ENCODE measurements at places on chromosomes 6 and 20. TPM values are rescaled to one million over a fixed set of nuclear protein-coding genes. Genes with fewer than 3 reads are reported as not detected.

DNA sequence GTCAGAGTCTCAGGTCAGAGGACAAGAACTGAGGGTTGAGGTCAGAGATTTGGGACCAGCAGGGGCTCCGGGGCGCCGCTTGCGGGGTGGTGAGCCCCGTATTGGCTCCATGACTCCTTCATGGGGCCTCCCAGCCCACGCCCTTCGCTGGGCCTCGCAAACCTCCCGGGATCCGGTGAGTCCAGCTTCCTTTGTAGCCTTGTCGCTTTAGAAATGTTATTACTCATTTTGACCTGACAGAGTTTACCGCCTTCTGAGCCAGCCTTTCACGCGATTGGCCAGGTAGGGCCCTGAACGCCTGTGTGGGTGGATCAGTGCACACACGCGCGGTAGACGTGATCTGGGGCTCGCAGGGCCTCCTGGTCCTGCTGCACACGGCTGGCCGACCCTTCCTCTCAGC lies 181.1 kb downstream of the ERMARD start:
- DNase-seq = no peak

GRCh38 chr6:45584127-45584526 lies 206.4 kb upstream of the SUPT3H start:
- no peak for DNase-seq

GRCh38 chr6:89888138-89888514 lies 6.1 kb upstream of the GJA10 start:
- no peak for DNase-seq

GRCh38 chr20:51985013-51985415 lies 182.7 kb upstream of the SALL4 start:
- DNase-seq = peak; percentile 99

Gene RIPOR2
- total RNA-seq = 0.94 TPM

GRCh38 chr20:53899351-53900167 lies 170.8 kb downstream of the BCAS1 start:
- DNase-seq = peak; percentile 88

DNA sequence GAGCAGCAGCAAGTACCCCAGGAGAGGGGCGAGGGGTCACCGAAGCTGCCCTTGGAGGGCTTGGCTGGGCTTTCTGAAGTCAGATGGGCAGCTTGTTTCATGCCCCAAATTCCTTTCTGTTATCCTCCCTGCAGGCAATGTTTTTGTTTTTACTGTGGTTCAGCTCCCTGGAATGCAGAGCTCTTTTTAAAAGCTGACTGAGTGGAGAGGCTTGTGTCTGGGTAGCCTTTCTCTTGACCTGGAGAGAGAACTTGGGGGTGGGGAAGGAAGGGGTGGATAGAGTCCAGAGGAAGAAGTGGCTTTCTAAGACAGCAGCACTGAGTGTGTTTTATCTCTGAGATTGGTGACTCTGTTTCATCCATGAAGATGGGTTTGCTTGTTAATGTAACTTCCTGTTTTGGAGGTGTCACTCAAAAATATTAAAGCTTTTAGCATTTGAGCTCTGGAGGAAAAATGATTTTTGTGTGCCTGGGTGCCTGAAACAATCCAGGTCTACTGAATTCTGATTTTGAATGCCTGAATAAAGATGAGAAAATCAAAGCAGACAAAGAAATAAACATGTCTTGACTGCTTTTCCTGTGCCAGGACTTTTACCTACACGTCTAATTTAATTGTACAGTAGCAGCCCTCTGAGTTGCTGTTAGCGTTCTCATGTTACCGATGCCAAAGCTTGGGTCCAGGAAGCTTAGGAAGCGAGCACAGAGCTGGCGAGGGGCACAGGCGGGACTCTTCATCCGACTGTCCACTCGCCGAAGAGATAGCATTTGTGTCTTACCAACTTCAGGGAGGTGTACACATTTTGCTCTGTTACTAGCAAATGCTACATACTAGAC lies 78.2 kb upstream of the EEF1E1 start:
- DNase-seq = peak; percentile 42

- DNase-seq = peak; percentile 94
Observed at GRCh38 chr20:768426-768978, at the start of gene SLC52A3. TSS of gene SLC52A3 (minus strand) at chr20:768500. CDS start at chr20:765774, 2,726 bp downstream.

DNA sequence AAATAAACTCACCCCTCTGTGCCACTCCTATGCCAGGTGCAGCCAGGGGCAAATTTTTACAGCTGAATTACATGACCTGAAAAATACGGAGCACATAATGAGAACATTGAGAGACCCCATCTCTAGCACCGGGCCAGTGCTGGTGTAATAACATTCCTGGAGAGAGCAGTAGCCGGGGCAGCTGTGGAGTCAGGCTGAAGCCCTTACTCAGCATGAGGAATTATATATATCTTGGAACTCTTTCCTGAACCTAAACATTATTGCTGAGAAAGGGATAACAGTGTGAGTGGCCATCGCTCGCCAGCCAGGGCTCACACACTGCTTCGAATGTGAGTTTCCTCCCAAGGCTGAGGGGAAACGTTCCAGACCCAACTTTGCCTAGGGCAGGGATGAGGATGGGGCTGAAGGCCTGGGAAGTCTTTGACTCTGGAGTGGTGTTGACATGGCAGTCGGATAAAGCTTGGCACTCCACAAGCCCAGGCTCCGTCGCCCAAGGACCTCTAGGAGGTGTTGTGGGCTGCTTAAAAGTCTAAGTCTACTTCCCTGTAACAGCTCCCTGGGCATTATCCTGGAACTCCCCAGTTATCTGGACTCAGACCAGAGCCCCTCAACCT lies 269.8 kb downstream of the CDC5L start:
- DNase-seq = no peak

GRCh38 chr20:44217342-44218092 lies 6.9 kb upstream of the OSER1 start:
- peak; percentile 76 for DNase-seq

GRCh38 chr6:139236105-139236504 lies 55.7 kb downstream of the TXLNB start:
- DNase-seq = no peak

DNA sequence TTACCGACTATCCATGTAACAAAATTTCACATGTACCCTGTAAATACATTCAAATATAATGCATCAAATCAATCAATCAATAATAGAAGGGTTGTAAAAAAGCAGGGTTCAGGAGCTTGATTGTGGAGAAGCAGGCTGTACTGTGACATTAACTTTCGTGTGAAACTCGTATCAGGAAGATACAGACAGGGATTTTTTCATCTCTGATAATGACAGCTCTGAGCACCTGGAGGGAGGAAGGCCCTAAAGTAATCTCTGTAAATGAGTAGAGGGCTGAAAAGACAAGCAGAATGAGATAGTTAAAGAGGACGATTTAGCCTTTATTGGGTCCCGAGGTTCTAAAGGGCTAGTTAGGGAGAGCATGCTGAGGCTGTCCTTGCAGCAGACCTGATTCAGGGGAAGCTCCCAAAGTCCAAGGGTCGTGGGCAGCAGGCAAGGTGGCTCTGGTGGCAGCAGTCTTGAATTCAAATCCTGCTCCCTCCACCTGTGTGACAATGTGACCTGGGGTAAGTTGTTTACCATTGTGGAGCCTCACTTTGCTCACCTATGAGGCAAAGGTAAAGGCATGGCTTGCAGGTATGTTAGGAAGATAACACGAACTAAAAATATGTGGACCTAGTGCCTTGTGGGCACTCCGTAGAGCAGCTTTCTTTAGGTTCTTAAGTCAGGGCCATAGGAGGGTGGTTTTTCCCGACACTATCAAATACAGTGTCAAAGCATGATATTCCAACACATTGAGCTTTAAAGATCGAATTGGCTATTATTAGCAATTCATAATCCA lies 219.4 kb upstream of the MYLIP start:
- no peak for DNase-seq

GRCh38 chr6:15776458-15776980 lies 113.7 kb upstream of the DTNBP1 start:
- DNase-seq = no peak

DNA sequence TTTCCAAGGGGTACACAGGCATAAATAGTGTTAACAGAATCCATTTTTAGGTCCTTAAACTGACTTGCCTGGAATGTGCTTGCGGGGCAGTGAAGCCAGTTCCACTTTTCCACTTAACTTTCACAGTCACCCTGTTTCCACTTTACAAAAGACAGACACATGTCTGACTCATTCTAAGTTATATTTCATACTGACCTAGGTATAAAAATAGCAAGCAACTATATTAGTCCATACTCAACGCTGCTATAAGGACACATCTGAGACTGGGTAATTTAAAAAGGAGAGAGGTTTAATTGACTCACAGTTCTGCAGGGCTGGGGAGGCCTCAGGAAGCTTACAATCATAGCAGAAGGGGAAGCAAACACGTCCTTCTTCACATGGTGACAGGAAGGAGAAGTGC lies 88.2 kb downstream of the MTFR2 start:
- no peak for DNase-seq

Gene ANKRD66
- not detected for total RNA-seq

- no peak for DNase-seq
Observed at GRCh38 chr6:35483893-35484645, 12.8 kb downstream of the TEAD3 start.

DNA sequence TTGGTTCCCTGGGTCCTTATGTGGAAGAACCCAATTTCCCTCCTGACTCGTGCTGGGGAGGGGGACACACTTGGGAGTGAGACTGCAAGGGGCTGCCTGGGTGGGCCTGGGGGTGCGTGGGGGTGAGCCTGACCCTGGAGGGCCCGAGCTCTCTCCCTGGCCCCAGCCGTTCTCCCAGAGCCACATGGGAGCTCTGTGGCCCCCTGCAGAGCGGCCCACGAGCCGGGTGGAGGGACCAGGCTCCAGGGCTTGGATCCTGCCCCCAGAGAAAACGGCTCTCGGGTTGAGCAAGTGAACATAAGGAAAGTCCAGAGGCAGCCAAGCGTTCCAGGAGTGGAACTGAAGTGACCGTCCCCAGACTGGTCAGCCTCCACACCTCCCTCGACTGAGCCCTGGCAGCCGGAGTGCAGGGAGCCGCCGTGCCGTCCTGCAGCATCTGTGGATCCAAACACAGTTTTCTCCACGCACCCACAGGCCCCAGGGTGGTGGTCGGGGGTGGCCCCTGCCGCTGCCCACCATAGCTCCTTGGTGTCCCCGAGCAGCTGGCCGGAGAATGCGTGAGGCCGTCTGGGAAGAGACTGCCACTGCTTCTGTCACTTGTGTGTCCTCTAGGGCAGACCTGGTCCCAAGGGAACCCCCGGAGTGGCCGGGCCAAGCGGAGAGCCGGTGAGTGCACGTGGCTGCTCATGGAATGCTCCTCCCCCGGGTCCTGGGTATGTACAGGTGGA lies 10.6 kb downstream of the COL9A3 start:
- DNase-seq = no peak

DNA sequence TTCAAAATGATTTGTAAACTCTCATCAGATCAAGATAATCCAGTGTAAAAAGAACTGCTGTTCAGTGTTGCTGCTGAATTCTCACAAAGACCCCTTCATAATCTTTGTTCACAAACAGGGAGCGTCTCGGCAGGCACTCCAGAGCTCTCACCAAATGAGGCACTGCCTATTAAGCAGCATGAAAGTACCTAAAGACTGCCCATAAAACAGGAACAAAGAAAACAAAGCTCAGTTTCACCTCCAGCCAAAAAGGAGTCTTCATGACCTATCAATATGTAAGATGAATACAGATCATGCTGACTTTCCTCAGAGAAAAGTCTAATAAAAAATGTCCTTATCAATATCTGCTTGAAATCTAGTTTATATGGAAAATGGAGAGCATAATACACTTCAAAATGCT lies 41.8 kb downstream of the GPR63 start:
- DNase-seq = no peak

GRCh38 chr6:146546443-146547043 lies 2.9 kb downstream of the RAB32 start:
- DNase-seq = peak; percentile 98

GRCh38 chr6:36065916-36066315 lies 38.3 kb downstream of the MAPK14 start:
- DNase-seq = no peak

Gene FAM209B
- total RNA-seq = not detected

DNA sequence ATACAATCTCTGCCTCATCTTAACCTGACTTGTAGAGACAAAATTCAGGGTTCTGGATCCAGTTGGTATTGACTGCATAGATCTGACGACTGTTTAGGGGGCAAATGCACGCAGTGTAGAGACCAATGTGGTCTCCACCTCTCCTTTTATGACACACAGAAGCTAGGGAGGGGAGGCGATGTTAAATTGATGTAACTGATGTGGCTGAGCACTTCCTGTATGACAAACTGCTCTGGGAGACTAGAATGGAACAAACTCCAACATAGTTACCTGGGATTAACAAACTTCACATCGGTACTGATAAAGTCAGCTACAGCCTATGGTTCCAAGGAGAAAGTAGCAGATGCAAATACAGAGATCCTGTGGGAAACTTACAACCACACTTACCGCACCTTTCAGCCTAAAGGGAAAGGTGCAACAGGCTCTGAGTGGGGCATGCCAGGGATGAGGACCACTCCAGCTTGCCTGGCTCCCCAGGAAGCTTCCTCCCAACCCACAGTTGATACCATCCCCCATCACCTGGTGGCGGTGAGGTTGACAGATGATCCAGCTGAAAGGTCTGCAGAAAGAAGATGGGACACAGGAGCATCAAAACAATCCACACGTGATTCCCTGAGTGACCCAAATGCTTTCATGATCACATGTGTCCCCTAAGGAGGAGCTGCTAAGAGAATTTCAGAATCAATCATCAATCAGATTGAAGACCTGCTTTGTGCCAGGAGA lies 60.6 kb upstream of the MRPS10 start:
- DNase-seq = no peak

GRCh38 chr6:160956300-160957035 lies 35.1 kb upstream of the MAP3K4 start:
- no peak for DNase-seq

- peak; percentile 90 for DNase-seq
Observed at GRCh38 chr20:25233016-25233772, 14.7 kb upstream of the PYGB start.

- no peak for DNase-seq
Observed at GRCh38 chr6:54232703-54233102, 75.5 kb upstream of the TINAG start.

Gene BLTP3A
- total RNA-seq = 22.3 TPM

Gene SLC35D3
- total RNA-seq = not detected
